Stimulated activated naive B cell treated with anti-CD40 and anti-IgM and Interleukin-4, amounts not matched to agents 10 μg/mL and 1 μg/mL and 100 μg/mL, for 72 hours (primary cell): ENCODE measurements at places on chromosomes 2 and 18.

DNA sequence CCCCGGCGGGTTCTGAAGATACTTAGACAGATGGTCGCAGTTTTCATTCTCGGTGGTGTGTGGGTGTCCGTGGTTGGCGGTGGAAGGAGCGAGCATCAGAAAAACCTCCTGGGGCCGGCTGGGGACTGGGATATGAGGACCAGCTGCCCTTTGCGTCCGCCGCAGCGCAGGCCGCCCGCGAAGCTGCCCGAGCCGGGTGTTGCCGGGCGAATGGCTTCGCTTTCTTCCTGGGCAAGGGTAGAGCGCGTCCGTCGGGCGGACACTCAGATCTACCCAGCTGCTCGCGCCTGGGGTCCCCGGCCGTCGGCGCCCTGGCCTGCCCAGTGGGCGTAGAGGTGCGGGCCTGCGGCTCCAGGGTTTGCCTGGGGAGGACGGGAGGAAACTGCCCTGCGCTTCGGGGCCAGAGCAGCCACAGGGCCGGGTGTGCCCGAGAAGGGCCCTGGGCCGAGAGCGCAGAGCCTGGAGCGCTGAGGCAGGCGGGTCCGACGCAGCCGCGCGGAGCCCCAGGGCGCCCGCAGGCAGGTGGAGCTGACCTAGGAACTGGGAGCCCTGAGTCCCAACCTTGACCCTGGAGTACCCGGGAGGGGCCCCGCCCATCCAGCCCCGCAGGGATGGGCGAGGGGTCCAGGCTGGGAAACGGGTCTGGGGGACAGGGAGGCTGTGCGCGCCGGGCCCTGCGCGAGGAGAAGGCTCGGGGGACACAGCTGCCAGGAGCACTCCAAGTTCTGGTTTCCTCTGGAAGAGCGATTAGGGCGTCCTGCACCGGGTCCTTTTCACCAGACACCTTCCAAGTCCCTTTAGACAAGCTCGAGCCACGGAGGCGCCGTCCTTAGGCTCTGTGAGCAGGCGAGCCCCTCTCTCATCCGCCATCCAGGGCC is 1.3 kb downstream of the TWIST2 start:
- DNase-seq: no peak
- peaks cover 12% of the 10 kb centered on the region for H3K27me3 ChIP-seq
- no peaks in the 10 kb centered on the region for H3K4me1 ChIP-seq
- H3K4me3 ChIP-seq: no peak overlapping the region

GRCh38 chr18:75261430-75262223 is 51.0 kb downstream of the TSHZ1 start:
- H3K4me3 ChIP-seq: peak overlapping the region; percentile 25
- no peak for DNase-seq
- H3K27me3 ChIP-seq: no peaks in the 10 kb centered on the region
- H3K27ac ChIP-seq: peak overlapping the region; percentile 91
- peaks cover 2% of the 10 kb centered on the region for H3K36me3 ChIP-seq
- H3K4me1 ChIP-seq: peaks cover 7% of the 10 kb centered on the region

GRCh38 chr2:37671009-37671815 is at the start of gene CDC42EP3:
CDC42EP3 (minus strand) TSS chr2:37671642; CDS start chr2:37646587, 25,055 bp downstream.
- no peaks in the 10 kb centered on the region for H3K36me3 ChIP-seq
- no peak for DNase-seq
- peak within 1 kb of the TSS; percentile 94 for H3K27ac ChIP-seq
- H3K27me3 ChIP-seq: no peaks in the 10 kb centered on the region

DNA sequence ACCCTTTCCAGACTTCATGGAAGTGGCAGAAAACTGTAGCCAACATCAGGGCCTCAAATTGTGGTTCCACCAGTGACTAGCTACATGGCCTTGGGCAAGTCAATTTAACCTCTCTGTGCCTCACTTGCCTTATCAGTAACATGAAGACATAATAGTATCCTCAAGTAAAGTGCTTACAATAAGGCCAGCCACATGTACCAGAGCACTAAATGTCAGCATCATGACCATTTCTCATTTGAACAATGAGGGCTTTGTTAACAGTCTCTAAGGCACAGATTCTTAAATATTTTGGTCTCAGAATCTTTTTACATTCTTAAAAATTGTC is 5.8 kb upstream of the KCMF1 start:
- peaks cover 54% of the 10 kb centered on the region for H3K36me3 ChIP-seq
- H3K27ac ChIP-seq: peak overlapping the region; percentile 11

DNA sequence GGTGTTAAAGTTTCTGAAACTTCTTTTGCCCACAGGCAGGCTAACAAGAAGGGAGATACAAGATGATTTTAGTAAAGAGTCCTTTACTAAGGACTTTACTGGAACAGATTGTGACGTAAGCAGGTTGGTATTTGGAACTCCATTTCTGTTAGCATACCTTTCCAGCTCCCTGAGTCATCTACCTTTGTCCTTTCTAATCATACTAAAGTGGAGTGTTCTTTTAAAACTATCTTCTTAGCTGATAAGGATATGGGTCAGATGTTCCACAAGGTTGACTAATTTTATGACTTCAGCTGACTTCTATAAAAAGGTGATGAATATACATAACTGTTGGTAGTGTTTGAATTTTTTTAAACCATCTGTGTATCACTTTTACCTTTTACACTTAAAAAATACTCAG is 21.1 kb downstream of the UGP2 start:
- no peak for DNase-seq
- H3K27ac ChIP-seq: no peak overlapping the region
- H3K4me3 ChIP-seq: no peak overlapping the region

DNA sequence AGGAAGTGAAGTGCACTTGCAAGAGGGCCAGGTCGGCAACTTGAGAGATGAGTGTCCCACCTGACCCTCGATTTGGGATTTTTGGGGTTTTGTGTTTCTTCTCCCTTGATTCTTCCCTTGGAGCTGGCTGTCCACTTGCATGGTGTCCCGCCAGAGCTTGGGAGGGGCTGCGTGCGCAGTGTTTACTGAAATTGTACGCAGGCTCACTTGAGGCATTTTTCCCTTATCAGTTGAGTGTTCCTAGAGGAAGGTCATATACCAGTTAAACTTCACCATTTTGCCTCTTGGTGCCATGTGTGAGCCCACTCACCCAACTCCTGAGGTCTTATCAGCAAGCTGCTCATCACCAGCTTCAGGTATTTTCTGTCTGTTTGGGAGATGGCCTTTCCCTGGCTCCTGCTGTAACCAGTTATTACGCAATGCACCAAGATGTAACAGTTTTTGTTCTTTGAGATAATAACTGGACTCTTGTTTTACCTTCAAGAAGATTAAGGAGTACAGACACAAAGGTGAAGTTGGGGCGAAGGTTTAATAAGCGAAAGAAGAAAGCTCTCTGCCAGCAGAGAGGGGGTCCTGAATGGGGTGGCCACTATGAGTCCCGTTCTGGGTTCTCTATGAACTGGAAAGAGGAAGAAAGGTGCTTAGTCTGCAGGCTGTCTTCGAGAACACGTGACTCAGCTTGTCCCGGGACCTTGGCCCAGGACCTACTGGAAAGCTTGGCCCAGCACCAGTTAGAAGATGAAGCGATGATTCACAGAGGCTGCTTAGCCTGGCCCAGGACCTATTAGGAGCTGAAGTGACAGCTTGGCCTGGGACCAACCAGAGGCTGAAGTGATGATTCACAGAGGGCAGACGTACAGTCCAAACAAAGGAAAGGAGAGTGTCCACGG is 21.5 kb upstream of the TXNL4A start:
- no peaks in the 10 kb centered on the region for H3K27me3 ChIP-seq
- peaks cover 40% of the 10 kb centered on the region for H3K36me3 ChIP-seq
- no peak overlapping the region for H3K4me3 ChIP-seq
- no peak overlapping the region for H3K27ac ChIP-seq
- DNase-seq: no peak

GRCh38 chr2:121205321-121205942 is 79.6 kb downstream of the TFCP2L1 start:
- no peak overlapping the region for H3K27ac ChIP-seq
- no peaks in the 10 kb centered on the region for H3K4me1 ChIP-seq
- DNase-seq: no peak
- no peaks in the 10 kb centered on the region for H3K27me3 ChIP-seq
- H3K36me3 ChIP-seq: no peaks in the 10 kb centered on the region

- no peak overlapping the region for H3K4me3 ChIP-seq
- H3K4me1 ChIP-seq: peaks cover 5% of the 10 kb centered on the region
- DNase-seq: no peak
- no peak overlapping the region for H3K27ac ChIP-seq
Measured at GRCh38 chr2:9288233-9288632, 81.6 kb downstream of the ASAP2 start.

- H3K4me3 ChIP-seq: no peak overlapping the region
- H3K4me1 ChIP-seq: no peaks in the 10 kb centered on the region
- no peak overlapping the region for H3K27ac ChIP-seq
- DNase-seq: no peak
Measured at GRCh38 chr2:100940766-100941645, 61.1 kb upstream of the RPL31 start.

- H3K27me3 ChIP-seq: peaks cover 5% of the 10 kb centered on the region
- no peaks in the 10 kb centered on the region for H3K36me3 ChIP-seq
- H3K4me3 ChIP-seq: no peak overlapping the region
- no peaks in the 10 kb centered on the region for H3K4me1 ChIP-seq
- DNase-seq: no peak
Measured at GRCh38 chr2:3958969-3959368, 255.6 kb downstream of the DCDC2C start.

DNA sequence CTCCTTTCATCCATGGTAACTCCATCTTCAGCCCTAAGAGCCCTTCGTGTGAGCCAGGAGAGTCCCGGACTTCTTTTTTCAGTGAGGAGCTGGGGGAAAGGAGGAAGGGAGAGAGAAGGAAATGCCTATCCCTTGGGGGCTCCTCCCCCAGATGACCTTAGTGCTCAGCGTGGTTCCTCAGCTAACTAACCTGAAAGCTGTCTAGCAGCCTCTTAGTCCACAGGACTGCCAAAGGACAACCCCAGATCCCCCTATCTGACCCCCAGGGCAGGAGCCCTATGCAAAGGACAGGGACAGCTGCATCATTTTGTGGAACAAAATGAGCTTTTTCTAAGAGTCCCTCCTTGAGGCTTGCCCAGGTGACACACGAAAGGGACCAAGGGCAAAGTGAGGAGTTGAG is 7.9 kb downstream of the SPR start:
- H3K27ac ChIP-seq: no peak overlapping the region
- H3K4me3 ChIP-seq: no peak overlapping the region
- peaks cover 22% of the 10 kb centered on the region for H3K4me1 ChIP-seq

DNA sequence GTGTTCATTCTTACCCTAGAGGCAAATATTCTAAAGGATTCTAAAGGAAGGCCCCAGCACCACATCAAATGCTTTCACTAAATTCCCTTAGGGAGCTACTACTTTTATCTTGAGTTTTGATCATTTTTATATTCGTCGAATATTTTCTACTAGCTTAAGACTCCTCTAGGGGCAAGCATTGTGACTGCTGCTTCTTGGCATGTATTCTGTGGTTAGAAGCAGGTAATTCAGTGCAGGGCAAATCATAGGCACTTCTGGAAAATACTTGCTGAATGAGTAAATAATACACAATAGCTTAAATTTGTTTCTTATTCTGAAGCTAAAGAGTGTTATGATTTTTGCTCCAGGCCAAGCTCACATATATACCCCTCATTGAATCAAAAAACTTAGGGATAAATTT is 136.4 kb downstream of the LRP2 start:
- no peaks in the 10 kb centered on the region for H3K27me3 ChIP-seq
- no peak for DNase-seq
- no peak overlapping the region for H3K27ac ChIP-seq
- no peak overlapping the region for H3K4me3 ChIP-seq

GRCh38 chr2:37711831-37712230 is 40.4 kb upstream of the CDC42EP3 start:
- no peak overlapping the region for H3K4me3 ChIP-seq
- DNase-seq: no peak
- peaks cover 16% of the 10 kb centered on the region for H3K4me1 ChIP-seq
- no peak overlapping the region for H3K27ac ChIP-seq
- H3K27me3 ChIP-seq: peaks cover 15% of the 10 kb centered on the region
